ENCODE measurements at places on chromosomes 6 and 20.

DNA sequence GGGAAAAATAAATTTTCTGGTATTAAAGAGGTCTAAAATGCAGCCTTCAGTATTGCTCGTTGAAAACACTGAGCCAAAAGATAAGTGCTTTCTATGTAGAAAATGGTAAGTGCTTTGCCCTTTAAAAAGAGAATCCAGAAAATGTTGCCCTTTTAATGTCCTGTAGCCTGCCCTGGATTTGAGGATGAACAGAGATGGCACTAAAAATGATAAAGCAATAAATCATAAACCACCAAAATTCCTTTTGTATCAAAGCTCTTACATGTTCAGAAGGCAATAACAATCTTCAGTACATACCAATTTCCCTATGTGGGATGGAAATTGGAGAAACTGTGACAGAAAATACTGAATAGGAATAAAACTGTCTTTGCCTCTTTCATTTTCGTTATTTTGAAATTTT, 405.8 kb downstream of the PHF3 start:
- no peak for DNase-seq

GRCh38 chr6:31640612-31641011, 11.8 kb downstream of the BAG6 start:
- DNase-seq: no peak

DNA sequence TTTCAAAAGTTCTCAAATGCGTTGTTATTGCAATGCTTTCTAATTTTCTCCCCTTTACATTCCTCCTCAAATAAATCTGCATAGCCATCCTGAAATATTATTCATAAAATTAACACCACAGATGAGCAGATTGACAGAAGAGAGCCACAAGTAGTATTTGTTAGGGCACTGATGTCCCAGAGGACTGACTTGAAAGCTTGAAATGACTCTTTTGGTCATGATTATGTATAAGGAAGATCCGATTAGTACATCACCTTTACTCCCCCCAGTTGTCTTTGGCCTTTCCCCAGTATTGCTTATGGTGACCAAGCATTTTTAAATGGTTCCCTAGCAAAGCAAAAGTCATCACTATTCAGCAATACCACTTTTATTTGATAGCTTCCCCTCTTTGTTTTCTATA, 187.6 kb downstream of the ADAT2 start:
- no peak for DNase-seq

DNA sequence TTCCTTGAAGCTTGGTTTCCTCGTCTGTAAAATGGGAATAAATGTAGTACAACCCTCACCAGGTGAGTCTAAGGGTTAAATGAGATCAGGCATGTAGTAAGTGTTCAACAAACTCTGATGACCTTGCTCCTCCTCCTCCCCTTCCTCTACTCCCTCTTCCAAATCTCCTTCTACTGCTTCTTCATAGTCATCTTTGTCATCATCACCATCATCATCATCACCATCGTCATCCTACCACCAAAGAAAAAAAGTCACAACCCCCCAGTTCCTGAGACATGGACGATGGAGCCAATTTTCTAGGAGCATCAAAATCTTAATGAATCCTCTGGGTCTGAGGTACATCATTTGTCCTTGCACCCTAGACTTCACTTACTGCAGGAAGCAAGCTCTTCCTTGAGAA, 240.0 kb downstream of the ANKRD60 start:
- DNase-seq: no peak

DNA sequence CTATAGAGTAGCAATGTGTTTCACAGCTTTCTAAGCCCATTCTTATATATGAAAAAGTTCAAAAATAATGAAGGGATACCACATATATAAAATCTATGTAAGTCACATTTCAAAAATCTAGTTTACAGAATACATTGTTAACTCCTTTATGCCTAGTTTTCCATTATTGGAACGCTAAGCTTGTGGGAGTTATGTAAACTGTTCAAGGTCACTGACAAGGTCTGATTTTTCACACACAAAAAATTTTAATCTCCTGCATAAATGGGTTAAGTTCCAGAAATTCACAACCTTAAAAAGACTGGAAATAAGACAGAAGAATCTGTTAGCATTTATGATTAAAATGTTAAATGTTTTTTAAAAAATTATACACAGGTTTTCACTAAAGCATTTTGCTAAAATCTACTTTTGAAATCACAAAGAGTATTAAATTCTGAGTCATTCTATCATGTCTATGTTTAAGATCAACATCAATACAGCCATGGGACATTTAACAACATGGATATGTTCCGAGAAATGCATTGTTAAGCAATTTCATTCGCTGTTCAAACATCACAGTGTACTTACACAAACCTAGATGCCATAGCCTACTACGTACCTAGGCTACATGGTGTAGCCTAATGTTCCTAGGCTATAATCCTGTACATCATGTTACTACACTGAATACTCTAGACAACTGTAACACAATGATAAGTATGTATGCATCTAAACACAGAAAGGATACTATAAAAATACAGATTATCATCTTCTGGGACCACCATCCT, 25.4 kb downstream of the ATG5 start:
- DNase-seq: no peak

DNA sequence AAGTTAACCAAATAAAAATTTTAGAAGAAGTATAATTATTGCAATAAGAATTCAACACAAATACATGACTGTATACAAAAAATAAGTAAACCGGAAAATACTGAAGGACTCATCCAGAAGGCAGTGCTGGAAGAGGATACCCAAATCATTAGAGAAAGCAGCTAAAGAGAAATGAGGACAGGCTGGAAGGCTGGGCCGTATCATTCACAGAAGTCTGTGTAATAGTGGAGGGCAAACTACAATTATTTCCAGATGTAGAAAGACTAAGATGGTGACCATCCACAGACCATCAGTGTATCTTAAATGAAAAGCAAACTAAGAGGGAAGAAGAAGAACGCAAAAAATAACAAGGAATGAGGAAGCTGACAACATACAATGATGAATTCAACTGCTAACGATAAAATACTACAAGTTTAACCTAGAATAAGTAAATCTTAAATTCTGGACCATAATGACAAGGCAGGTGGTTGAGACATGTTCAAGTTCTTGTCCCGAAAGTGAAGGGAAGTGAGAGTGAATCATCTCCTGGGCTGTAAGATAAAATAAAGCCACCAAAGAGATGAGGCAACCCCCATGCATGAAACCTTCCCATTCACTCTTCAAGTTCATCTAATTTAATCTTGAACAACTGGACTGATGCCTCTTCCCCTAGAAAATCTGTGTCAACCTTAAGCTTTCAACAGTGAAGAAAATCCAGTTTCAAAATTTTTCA, 71.5 kb downstream of the SLC23A2 start:
- no peak for DNase-seq

GRCh38 chr20:32613192-32614053, 28.3 kb upstream of the NOL4L start:
- no peak for DNase-seq

DNA sequence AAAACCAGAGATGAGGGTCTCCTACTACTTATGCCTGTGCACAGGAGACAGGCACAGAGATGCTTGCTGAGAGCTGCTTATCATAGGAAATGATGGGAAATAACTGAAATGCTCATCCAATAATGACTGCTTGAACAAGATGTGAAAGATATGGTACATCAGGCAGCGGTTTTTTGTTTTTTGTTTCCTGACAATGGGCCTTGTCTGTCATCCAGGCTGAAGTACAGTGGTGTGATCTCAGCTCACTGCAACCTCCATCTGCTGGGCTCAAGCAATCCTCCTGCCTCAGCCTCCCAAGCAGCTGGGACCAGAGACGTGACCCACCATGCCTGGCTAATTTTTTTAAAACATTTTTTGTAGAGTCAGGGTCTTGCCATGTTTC, 1.2 kb upstream of the RIPOR3 start:
- DNase-seq: no peak

- no peak for DNase-seq
These were observed 78.3 kb downstream of the CD109 start for GRCh38 chr6:73774311-73774774.

DNA sequence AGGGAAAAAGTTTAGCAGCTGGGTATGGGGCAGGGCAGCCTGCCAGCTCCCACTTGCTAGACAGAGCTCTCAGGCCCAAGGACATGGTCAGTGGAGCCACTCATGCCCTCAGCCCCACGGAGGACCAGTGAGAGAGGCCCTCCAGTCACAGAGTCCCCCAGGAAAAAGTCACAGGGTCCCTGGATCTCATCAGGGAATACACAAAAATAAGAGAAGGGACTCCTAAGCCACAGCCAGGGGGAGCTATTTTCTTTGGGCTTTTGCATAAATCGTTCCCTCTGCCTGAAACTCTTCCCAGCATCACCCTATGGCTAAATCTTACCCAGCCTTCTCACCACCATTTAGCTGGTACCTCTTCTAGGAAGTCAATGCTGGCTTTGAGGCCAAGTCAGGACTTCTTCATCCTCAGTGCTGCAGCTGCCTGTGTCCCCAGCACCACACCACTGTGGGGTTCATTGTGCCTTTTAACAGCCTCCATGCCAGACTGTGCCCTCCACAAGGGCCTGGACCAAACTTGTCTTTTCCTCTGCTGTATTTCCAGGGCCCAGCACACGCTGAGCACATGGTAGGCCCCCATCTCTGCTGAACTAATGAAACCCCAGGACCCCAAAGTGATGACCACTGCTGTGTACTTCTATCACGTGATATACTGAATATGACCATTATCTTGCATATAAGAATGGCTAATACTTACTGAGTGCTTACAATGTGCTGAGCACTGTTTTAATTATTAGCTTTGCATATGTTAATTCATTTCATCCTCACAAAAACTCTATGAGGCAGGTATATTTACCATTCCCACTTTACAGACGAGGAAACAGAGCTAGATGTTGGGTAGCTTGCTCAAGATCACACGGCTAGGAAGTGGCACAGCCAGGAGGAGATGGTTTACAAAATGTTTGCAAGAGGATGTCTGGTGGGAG, 2.0 kb downstream of the ZNF335 start:
- peak; percentile 27 for DNase-seq

GRCh38 chr6:150575836-150576235, 23.8 kb upstream of the PLEKHG1 start:
- no peak for DNase-seq

DNA sequence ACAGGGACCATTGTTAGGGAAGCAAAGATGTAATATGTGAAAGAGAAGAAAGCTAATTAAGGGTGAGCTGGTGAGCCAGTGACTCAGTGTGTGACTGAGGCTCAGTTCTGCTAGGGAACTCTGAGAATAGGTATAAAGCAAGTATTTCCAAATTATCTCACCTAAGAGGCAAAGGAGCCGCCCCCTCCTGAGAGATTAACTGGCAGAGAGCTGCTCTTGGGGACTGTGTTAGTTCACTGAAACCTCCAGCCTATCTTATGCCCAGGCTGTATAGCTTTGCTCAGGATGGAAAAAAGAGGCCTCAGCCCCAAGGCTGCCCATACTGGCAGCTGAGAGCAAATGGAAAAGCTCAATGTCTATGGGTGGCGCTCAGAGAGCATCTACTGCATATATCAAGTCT, 152.0 kb downstream of the PAK5 start:
- DNase-seq: no peak

DNA sequence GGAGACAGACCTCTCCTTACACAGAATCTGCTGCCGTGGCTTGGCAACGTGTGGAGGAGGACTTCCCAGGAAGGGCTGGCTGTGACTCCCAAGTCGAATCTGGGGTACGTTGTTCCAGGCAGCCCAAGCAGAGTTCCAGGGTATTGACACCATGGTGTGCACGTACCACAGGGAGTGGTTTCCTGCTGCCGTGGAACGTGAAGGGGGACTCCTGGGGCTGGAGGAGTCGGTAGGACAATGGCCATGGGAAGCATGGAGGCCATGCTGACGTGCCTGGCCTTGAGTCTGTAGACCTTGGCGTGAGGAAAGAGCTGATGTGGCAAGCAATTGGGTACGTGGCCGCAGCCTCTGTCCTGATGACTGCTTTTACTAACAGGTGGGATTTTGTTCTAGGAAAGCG, 119.3 kb downstream of the TULP4 start:
- no peak for DNase-seq

DNA sequence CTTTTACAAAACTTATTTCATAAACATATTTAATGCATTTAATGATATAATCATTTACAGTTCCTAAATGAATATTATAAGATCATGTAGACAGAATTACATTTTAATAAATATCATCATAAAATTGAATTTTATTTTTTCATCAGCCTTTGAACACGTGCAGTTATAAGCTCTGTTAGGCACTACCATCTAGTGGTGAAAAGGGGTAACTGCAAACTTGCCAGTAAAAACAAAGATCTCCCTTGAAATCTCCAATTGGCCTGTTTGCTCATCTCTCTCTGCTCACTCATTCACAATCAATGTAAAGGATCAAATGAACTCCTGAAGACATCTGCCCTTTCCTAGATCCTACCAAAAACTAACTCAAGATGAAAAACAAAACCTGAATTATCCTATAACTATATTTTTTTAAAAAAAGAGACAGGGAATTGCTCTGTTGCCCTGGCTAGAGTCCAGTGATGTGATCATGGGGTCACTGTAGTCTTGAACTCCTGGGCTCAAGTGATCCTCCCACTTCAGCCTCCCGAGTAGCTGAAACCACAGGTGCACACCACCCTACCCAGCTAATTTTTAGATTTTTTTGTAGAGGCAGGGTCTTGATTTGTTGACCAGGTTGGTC, 31.7 kb downstream of the SAMHD1 start:
- DNase-seq: peak; percentile 26

GRCh38 chr6:16313732-16314131, 75.3 kb downstream of the GMPR start:
- no peak for DNase-seq

DNA sequence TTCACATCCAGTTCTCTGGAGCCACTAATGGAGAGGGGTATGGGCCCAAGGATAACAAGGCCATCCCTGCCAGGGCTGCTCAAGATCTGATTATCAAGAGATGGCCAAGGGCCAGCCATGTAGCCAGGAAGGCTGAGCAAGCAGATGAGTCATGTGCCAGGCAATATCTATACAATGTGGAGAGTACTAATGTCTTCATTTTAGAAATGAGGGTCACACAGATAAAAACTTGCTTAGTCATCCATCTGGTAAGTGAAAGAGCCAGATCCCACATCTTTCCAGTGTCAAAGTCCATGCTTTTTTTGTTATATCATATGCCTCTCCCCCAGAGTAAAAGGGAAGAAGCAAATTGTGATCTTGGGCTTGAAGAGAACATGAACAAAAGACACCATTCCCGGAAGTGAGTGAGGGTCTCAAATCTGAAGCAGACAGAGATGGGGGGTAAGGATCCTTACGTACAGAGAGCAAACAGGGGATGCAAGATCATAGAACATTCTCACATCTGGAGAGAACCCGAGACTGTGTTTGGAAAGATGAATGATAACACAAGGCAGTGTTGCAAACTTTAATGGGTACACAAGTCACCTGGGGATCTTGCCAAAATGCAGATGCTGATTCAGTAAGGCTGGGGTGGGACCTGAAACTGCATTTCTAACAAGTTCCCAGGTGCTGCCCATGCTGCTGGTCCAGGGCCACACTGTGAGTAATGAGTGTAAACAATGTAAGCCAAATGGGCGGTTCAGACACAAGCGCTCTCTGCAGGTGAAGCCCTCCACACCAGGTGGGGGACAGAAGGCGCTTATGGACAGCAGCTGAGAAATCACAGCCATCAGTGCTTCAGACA, 20.0 kb upstream of the GSTA3 start:
- DNase-seq: no peak

- no peak for DNase-seq
These were observed 37.1 kb downstream of the HLA-F start for GRCh38 chr6:29760328-29760727.

All from NCI-H1105 (cell line).